HFFc6 (cell line): ENCODE measurements at places on chromosomes 4 and X.

DNA sequence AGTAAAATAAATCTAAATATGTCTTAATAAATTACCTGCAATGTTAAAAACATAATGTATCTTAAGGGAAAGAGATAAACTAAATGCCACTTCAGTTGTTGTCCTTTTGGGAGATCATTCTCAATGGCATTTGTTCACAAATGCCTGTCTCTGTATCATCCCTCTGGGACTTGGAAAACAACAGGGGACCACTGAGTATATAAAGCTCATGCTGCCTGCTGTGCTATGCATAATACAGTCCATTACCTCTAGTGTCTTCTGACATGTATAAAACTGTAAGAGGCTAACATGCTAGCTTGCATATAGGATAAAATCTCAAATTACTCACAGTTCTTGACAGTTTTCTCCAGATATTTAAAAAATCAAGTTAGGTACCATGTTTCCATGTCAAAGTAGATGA is 503.9 kb downstream of the PDHA2 start:
- H3K27ac ChIP-seq: no peak overlapping the region
- no peak overlapping the region for H3K4me3 ChIP-seq
- no peaks in the 10 kb centered on the region for H3K36me3 ChIP-seq
- DNase-seq: no peak
- no peaks in the 10 kb centered on the region for H3K27me3 ChIP-seq
- no peaks in the 10 kb centered on the region for H3K4me1 ChIP-seq

DNA sequence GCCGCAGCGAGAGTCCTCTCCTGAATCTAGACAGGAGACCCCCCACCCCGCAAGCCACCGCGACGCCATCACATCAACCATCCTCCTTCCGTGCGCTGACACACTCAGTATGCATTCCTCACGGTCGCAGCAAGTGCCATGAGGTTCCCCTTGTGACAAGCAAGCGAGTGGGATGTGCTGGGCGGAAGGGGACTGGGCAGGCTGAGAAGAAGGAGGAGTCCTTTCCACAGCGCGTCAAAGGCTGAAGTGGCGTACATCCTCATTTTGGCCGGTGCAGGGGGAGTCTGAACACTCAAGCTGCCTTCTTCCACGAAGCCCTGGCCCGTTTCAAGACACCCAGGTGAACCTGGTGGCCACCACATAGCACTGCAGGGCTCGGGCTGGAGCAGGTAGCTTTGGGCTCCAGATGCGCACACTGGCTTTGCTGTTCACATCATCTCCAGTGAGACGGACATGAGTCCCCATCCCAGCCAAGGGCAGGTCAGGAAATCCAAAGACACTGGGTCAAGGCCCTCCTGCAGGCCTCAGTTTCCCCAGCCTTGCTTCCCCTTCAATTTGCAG is 30.4 kb downstream of the CCNQ start:
- no peak overlapping the region for H3K27ac ChIP-seq
- no peak for DNase-seq
- no peak overlapping the region for H3K4me3 ChIP-seq
- H3K27me3 ChIP-seq: peaks cover 10% of the 10 kb centered on the region

DNA sequence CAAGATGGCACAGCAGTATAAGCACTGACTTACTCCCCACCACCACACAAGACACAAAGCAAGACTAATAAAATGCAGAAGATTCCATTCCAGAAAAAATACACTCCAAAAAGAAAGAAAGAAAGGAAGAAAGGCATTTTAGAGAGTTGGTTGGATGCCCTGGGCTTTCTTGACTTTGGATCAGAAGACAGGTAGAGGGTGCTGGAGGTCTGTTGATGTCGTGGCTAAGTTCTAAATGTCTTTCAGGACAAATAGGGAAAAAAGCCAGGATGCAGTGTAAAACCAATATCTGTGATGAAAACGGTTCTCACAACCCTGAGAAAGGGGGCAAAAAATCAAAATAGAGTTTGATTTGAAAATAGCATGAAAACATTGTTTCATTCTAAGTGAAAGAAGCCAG is 555.2 kb upstream of the PRKX start:
- peaks cover 1% of the 10 kb centered on the region; the same call in 1 of the 2 replicates for H3K27me3 ChIP-seq
- no peak overlapping the region for H3K4me3 ChIP-seq
- DNase-seq: no peak

DNA sequence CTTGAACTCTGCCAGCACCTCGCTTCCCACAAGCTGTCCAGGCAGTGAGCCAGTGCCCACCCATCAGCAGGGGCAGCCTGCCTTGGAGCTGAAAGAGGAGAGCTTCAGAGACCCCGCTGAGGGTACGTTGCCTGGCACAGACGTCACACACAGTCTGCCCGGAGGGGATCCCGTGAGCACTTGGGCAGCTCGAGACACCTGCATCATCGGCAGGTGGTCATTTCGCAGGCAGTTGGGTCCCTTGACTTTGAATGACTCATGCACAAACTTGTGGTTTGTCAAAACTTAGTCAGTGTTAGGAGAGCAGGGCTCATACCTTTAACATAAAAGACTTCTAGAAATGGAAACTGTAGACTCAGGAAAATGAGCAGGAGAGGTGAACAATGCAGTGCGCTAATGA is 9.9 kb downstream of the TACC3 start:
- H3K4me3 ChIP-seq: no peak overlapping the region
- H3K36me3 ChIP-seq: peaks cover 32% of the 10 kb centered on the region
- no peaks in the 10 kb centered on the region for H3K27me3 ChIP-seq
- peaks cover 37% of the 10 kb centered on the region for H3K4me1 ChIP-seq

GRCh38 chr4:22524895-22525294 is 9.0 kb upstream of the ADGRA3 start:
- no peaks in the 10 kb centered on the region for H3K4me1 ChIP-seq
- H3K27me3 ChIP-seq: no peaks in the 10 kb centered on the region; the same call in none of the 2 replicates
- no peaks in the 10 kb centered on the region for H3K36me3 ChIP-seq

- peaks cover 18% of the 10 kb centered on the region for H3K4me1 ChIP-seq
- H3K36me3 ChIP-seq: no peaks in the 10 kb centered on the region; the same call in 1 of the 2 replicates
- H3K27me3 ChIP-seq: peaks cover 5% of the 10 kb centered on the region
- DNase-seq: no peak
- H3K27ac ChIP-seq: no peak overlapping the region
- H3K4me3 ChIP-seq: no peak overlapping the region
Measured at GRCh38 chr4:128635955-128636560, 173.4 kb upstream of the JADE1 start.

- H3K4me1 ChIP-seq: peaks cover 21% of the 10 kb centered on the region
- no peaks in the 10 kb centered on the region; the same call in 1 of the 2 replicates for H3K27me3 ChIP-seq
- no peak for DNase-seq
- no peaks in the 10 kb centered on the region for H3K36me3 ChIP-seq
- no peak overlapping the region for H3K27ac ChIP-seq
Measured at GRCh38 chr4:140648716-140649308, 80.1 kb upstream of the UCP1 start.

DNA sequence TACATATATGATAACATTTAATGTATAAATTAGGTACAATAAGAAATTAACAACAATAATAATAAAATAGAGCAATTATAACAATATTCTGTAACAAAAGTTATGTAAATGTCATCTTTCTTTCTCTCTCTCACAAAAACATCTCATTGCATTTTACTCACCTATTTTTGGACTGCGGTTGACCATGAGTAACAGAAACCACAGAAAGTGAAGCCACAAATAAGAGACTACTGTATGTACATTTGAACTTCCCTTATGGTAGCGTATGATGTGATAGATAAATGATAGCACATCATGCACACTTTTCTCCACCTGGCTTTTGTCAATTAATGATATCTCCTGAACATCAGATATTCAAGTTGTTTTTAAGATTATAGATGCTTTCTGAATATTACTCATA is 80.5 kb downstream of the HNRNPD start:
- H3K27ac ChIP-seq: no peak overlapping the region
- DNase-seq: no peak
- H3K27me3 ChIP-seq: no peaks in the 10 kb centered on the region; the same call in 1 of the 2 replicates
